ENCODE measurements at places on chromosomes 7 and 10.
A peak's percentile ranks its signal among the peaks of the same experiment; 100 is the strongest.

- no peak for DNase-seq
These were observed 508.9 kb downstream of the SORCS1 start for GRCh38 chr10:106655636-106656035.

GRCh38 chr7:143043391-143043790, 8.8 kb upstream of the OR6V1 start:
- no peak for DNase-seq

- DNase-seq: no peak
These were observed 265.9 kb upstream of the ZMIZ1 start for GRCh38 chr10:78802866-78803265.

DNA sequence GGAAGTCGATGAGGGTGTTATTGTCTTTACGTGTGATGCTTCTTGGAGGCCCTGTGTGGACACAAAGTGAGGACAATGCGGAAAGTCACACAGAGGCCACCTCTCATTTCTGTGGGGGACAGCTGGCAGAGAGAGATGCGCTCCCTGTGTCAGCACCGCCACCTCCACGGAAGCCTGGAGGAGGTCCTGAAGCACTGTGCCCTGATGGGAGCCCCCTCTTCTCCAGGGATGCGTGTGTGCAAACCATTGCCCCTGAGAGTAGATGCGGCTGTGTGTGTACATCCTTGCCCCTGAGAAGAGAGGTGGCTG, 2.0 kb downstream of the PTPRE start:
- no peak for DNase-seq

- no peak for DNase-seq
These were observed 5.0 kb downstream of the TWIST1 start for GRCh38 chr7:19112274-19113001.

- no peak for DNase-seq
These were observed 64.8 kb downstream of the CD36 start for GRCh38 chr7:80703272-80703671.

DNA sequence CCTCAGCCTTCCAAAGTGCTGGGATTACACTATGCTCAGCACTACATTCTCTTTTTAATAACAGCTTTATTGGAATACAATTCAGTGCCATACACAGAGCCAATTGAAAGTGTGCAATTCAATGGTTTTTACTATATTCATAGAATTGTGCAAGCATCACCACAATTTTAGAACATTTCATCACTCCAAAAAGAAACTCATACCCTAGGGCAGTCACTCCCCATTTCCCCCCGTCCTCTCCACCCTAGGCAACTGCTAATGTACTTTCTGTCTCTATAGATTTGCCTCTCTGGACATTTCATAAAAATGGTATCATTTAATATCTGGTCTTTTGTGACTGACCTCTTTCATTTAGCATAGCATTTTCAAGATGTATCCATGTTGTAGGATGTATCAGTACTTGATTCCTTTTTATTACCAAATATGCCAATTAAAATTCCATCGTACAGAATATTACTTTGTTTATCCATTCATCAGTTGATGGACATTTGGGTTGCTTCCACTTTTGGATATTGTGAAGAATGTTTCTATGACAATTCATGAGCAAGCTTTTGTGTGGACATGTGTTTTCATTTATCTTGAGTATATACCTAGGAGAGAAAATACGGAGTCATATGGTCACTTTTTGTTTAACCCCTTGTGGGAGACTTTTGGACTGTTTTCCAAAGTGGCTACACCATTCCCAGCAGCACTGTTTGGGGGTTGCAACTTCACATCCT, 6.3 kb upstream of the XPNPEP1 start:
- DNase-seq: no peak

DNA sequence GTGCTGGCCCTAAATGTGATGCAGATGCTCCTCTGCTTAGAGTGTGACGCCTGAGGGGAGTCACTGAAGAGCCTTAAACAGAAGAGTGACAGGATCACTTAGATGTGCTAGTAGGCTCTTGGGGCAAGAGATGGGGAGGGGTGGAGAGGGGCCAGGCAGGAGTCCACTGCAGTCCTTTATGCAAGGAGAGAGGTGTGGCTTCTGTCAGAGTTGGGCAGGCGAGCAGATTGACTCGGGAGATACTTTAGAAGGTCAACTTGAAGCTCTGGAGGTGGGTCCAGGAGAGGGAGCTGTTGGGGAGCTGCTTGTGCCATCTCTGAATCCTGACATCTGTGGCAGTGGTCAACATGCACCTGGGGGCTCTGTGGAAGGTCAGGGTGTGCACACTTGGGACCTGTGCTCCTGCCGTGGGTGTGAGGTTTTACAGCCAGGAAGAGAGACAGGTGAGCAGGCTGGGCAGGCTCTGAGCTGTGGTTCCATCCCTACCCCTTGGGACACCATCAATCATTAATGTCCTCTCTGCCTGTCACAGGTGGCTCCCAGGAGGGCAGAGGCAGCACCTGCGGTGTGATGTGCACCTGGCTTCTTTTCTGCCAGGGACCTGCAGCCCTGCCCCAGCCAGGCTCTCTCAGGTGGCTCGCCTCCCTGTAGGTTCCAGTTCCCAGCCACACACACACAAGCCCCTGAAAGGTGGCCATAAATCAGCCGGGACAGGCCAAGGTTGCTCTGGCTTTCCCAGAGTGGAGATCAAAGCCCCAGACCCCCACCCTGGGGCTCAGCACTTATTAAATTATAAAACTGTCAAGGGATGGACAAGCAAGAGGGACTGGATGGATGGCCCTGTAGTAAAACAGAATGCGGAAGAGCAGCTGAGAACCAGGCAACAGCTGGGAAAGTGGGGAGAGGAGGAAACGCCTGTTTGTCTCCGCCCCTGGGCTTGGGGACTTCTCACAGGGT, 14.0 kb downstream of the NEURL1 start:
- no peak for DNase-seq

- DNase-seq: no peak
These were observed 205.0 kb downstream of the ABCA13 start for GRCh38 chr7:48376263-48376662.

DNA sequence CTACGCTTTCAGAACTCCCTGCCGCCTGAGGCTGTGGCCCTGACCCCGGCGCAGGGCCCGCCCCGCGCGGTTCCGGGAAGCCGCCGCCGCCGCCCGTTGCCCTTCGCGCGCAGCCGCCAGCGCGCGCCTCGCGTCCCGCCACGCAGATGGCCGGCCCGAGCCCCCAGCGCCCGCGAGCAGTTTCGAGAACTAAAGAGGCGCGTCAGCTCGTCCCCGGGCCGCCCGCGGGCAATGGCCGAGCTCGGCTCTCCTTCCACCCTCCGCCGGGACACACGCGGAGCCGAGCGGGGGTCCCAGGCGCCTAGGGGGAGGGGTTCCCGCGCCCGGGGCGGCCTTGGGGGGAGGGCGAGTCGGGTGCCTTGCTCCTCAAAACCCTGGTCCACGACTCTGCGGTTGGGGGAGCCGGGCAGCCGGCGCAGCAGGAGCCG, 1.8 kb downstream of the HNRNPF start:
- DNase-seq: peak; percentile 71

DNA sequence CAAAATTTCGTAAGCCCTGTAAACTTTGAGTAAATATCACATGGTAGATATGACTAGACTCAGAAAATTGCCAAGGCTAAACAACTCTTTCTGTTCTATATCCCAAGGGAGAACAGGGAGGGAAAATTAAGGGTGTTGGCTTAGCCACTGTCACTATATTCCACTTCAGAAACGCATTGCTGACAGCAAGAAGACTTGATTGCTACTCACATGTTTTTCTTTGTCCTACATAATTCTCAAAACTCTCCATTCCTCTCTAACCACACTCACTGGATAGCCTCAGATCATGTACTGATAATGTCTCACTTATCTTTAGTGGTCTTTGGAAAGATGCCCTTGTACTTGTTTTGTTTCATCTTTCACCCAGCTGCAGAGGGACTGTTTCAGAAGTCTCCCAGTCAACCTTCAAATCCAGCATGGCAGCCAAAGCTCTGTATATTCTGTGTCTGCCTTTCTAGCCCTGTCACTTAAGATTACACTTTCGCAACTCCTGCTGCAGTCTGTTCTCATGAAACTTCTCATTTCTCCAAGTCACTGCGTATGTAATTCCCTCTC, 582.4 kb upstream of the FZD8 start:
- no peak for DNase-seq

DNA sequence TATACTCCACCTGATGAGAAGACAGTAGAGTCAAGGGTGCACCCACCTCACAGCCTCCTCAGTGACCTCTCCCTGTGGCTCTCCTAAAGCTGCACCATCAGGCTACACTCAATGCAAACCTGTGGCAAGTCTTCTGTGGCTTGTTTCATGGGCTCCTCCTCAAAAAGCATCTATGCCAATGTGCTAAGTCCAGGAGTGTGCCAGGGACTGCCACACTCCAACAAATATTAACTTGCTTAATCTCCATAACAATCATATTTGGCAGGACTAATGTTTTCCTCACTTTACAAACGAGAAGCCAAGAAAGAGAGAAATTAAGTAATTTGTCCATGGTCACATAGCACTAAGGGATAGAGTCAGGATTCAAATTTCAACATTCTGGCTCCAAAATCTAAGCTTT, 11.9 kb downstream of the NRAP start:
- no peak for DNase-seq

Data from activated CD4-positive, alpha-beta T cell treated with anti-CD3 and anti-CD28 coated beads for 48 hours (primary cell).